ENCODE measurements at places on chromosomes 3 and 15.

DNA sequence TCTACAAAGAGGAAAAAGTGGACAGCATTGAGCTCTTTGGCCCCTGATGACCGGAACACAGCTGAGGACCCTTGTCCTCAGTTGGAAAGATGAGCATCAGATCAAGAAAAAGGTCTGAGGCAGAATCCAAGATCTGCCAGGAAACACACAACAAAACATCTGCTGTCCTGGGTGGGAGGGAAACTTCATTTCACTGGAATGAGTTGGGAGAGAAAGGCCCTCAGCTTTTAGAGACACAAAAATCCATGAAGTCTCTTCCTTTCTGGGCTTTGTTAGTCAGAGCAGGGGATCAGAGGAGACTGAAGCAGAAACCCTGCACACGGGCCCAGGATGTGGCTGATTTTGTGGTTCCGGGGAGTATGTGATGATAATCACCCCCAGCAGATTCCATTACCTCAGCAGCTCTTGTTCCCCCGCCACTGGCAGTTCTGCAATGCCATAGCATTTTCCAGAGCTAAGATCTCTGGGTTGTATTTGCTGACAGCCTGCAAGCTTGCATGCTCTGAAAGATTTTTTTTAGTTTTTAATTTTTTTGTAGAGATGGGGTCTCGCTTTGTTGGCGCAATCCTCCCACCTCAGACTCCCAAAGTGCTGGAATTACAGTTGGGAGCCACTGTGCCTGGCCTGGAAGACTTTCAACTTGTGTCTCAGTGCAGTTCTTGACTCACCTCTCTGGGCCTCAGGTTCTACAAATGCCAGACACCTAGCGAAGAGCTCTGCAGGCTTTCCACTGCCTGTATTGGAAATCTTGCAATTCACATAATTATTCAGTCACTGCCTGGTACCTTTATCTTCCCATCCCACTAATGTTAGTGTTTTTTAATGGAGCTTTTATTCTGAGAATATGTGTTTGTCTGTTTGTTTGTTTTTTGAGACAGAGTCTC lies 5.8 kb upstream of the TATDN2 start:
- no peak for DNase-seq

- DNase-seq = no peak
Measured at GRCh38 chr15:57559875-57560274, 31.8 kb upstream of the MYZAP start.

GRCh38 chr3:11514191-11514821 lies 129.4 kb downstream of the VGLL4 start:
- no peak for DNase-seq

- no peak for DNase-seq
Measured at GRCh38 chr15:52559022-52559421, 9.8 kb downstream of the ARPP19 start.

GRCh38 chr3:172244011-172244410 lies 204.2 kb downstream of the GHSR start:
- DNase-seq = no peak
